ENCODE measurements at places on chromosomes 16 and 17.
A peak's percentile ranks its signal among the peaks of the same experiment; 100 is the strongest.

DNA sequence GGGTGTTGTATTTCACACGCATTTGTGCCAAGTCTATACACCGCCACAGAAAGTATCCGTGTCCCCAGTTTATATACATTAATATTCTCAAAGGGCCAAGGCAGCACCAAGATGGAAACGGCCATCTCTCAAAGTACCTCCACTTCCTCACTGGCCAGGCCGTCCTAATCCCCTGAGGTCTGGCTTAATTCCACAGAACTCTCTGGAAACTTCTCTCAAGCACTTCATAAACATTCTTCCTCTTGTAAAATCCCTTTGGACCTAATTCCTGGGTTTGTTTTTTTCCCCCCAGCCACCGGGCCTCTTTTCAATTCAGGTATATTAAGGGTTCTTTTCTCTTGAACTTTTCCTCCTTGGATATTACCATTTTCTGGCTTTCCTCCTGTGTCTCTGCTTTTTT is 5.1 kb upstream of the ERN1 start:
- no peak for DNase-seq
- no peaks in the 10 kb centered on the region for H3K27me3 ChIP-seq
- no peak overlapping the region for H3K27ac ChIP-seq
- no peaks in the 10 kb centered on the region for H3K36me3 ChIP-seq
- no peak overlapping the region for H3K4me3 ChIP-seq

GRCh38 chr16:71258372-71258771 is 27.9 kb upstream of the HYDIN start:
- H3K27ac ChIP-seq: no peak overlapping the region
- no peaks in the 10 kb centered on the region for H3K27me3 ChIP-seq
- H3K4me1 ChIP-seq: no peaks in the 10 kb centered on the region
- H3K4me3 ChIP-seq: no peak overlapping the region
- no peak for DNase-seq

GRCh38 chr16:56793492-56793891 is 63.6 kb downstream of the NUP93 start:
- DNase-seq: no peak
- H3K4me1 ChIP-seq: no peaks in the 10 kb centered on the region
- H3K36me3 ChIP-seq: no peaks in the 10 kb centered on the region
- H3K27me3 ChIP-seq: no peaks in the 10 kb centered on the region
- H3K27ac ChIP-seq: no peak overlapping the region

- H3K36me3 ChIP-seq: no peaks in the 10 kb centered on the region
- no peaks in the 10 kb centered on the region for H3K27me3 ChIP-seq
- no peak overlapping the region for H3K27ac ChIP-seq
- H3K4me1 ChIP-seq: no peaks in the 10 kb centered on the region
Measured at GRCh38 chr17:15393414-15393813, 52.0 kb upstream of the TEKT3 start.

DNA sequence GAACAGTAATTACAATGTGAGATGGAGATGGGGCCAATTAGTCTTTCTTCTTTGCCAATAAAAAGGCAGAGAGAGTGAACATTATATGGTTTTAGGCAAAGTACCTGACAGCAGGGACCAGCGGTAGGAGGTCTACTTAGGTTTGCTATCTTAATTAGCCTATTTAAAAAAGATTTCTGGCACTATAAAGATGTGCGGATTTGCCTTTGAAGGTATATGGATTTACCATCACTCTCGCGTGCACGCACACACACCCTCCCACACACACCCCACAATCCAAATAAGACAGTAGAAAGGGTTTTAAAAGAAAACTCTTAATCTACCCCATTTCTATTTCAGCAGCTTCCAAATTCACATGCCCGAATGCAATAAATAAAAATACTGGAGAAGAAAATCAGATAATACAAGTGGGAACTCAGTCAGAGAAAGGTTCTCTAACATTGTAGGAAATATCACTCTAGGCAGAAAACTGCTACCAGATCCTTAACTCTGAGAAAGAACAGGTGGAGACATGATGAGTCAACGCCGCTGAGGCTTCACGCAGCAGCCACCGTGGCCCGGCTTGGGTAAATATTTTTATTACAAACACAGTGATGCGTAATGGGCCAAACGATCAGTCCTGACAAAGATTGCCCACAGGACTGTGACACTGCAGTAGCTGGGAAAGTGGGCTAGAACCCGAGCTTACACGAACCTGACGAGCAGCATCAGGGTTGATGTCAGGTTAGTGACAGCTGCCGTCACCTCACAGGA is 66.6 kb upstream of the AXIN2 start:
- no peak overlapping the region for H3K4me3 ChIP-seq
- DNase-seq: no peak
- no peaks in the 10 kb centered on the region for H3K36me3 ChIP-seq
- H3K27ac ChIP-seq: no peak overlapping the region
- H3K27me3 ChIP-seq: no peaks in the 10 kb centered on the region

GRCh38 chr17:73317513-73318426 is 6.0 kb upstream of the CDC42EP4 start:
- no peaks in the 10 kb centered on the region for H3K27me3 ChIP-seq
- no peak for DNase-seq
- H3K27ac ChIP-seq: no peak overlapping the region
- no peak overlapping the region for H3K4me3 ChIP-seq
- no peaks in the 10 kb centered on the region for H3K36me3 ChIP-seq
- H3K4me1 ChIP-seq: peaks cover 15% of the 10 kb centered on the region

GRCh38 chr16:78462288-78463208 is 363.1 kb downstream of the WWOX start:
- H3K27me3 ChIP-seq: no peaks in the 10 kb centered on the region
- no peak overlapping the region for H3K27ac ChIP-seq
- DNase-seq: no peak

DNA sequence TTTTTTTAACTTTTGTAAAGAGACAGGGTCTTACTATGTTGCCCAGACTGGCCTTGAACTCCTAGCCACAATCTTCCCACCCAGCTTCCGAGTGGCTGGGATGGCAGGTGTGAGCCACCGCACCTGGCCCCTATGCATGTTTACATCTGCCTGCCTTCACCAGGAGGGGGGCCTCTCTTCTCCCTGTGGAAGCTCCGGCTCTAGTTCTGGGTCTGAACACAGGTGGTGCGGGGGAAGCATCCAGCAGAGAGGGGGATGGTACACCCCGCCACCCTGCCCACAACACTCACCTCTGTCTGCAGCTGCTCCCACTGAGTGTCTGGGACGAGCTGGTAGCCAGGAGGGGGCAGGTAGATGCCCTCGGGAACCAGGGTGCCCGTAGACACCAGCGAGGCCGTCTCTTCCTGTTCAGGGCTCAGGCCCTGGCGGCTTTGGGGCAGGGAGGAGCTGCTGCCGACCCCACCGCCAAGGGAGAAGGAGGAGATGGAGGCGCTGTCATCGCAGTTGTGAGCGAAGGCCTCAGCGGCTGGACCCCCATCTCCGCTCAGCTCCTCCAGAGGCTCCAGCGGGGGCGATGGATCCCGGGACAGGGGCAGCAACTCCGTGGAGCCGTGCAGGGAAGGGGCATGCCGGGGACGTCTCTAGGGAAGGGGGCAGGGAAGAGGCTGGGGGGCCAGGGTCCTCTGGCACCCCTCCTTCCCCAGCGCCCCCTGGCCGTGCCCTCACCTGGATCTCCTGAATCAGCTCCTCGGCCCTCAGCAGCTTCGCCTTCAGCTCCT is 10.9 kb downstream of the RABEP2 start:
- H3K4me1 ChIP-seq: no peaks in the 10 kb centered on the region
- DNase-seq: no peak
- H3K27me3 ChIP-seq: no peaks in the 10 kb centered on the region

DNA sequence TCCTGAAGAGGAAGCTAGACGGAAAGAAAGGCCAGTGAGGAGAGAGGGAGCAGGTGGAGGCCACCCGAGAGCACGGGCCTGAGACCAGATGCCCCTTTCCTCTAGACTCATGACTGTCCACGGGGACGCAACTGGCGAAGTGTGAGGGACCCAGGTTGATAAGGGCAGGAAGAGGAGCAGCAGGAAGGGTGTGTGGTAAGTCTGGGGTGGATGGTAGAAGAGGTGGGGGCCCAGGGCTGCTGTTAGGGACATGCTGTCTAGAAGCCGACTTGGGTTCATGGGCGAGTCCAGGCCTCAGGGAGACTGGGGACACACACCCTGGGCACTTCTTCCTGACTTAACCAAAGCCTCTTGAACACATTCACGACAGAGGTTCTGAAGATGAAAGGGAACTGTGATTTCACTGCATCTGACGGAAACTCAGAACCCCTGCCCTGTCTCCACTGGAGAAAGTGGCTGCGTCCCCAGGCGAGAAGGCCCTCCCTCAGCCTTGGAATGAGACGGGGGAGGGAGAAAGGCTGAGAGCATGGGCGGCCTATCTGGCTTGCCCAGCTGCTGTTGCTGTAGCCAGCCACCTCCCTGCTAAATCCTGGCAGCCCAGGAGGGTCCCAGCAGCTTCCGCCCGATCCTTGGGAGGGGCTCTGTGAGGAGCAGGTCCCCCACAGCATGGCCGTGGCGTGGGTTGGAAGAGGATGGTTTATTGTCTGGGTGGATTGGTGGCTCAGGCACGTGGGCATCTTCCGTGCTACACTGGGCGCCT is 6.0 kb downstream of the HIC1 start:
- no peak overlapping the region for H3K4me3 ChIP-seq
- peaks cover 24% of the 10 kb centered on the region for H3K36me3 ChIP-seq
- H3K27me3 ChIP-seq: no peaks in the 10 kb centered on the region
- no peaks in the 10 kb centered on the region for H3K4me1 ChIP-seq
- no peak for DNase-seq
- peak overlapping the region; percentile 85 for H3K27ac ChIP-seq

DNA sequence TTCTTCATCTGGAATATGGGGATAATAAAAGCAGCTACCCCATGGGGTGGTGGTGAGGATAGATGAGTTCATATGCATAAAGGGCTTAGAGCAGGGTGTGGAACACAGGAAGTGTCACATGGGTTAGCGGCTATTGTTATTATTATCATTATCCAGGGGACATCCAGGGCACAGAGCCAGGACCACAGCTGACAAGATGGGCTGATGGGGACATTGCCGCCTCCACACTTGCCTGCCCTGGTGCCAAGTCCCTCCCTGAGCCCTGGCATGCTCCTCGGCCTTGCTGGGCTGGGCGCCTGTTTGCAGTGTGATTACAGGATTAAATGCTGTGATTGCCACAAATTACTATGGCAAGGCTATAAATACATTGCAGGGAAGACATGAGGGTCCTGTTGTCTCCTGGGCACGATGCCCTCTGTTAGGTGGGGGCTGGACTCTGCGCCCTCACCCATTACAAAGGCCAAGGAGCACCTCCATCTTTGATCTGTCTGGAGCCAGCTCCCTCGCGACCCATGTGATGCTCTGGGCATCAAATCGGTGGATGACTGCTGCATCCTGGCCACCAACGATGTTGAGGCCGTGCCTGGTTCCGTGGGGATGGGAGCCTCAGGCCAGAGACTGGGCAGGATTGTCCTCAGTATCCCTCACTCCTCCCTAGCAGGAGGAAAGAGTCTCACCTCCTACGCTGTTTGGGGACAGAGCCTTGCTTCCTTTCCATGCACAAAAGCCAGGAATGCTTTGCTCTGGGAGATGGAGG is 43.2 kb downstream of the PIMREG start:
- H3K4me1 ChIP-seq: peaks cover 10% of the 10 kb centered on the region
- no peak for DNase-seq
- H3K4me3 ChIP-seq: no peak overlapping the region
- H3K27ac ChIP-seq: no peak overlapping the region
- no peaks in the 10 kb centered on the region for H3K36me3 ChIP-seq

DNA sequence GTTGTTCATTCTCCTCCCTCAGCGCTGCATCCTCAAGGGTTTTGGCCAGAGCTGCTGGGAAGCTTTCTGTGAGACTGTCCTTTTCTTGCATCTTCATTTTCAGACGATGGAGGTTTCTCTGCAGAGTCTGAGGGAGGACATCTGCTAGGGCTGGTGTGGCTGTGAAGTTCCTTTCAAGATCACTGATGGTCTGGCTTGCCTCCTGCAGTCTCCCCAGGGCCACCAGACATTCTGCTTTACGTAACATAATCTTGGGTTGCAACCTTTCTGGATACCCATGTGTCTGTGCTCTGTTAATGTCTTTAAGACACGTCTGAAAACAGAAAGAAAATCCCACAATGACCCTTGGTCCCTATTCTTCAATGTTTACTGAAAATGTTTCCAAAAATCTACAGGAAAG is 29.0 kb downstream of the SMYD4 start:
- no peak overlapping the region for H3K27ac ChIP-seq
- H3K4me1 ChIP-seq: no peaks in the 10 kb centered on the region
- H3K27me3 ChIP-seq: no peaks in the 10 kb centered on the region
- DNase-seq: no peak
- no peak overlapping the region for H3K4me3 ChIP-seq

DNA sequence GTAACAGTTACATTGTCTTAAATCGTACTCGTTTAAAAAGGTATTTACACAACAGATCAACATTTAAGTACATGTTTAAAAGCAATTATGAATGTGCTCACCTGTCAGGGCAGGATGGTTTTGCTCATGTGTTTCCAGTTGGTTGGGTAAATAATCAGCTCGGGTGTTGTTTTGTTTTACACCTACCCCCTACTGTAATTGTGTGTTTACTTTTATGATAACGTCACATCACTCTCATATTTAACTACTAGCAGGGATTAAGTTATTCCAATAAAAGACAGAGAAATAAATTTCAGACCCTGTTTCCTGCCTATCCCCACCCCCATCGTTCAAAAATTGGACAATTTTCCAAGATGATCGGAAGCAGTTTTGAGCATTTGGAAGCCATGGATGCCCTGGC is 390.2 kb downstream of the SEC14L1 start:
- H3K27me3 ChIP-seq: no peaks in the 10 kb centered on the region
- no peaks in the 10 kb centered on the region for H3K4me1 ChIP-seq
- H3K36me3 ChIP-seq: no peaks in the 10 kb centered on the region
- H3K27ac ChIP-seq: no peak overlapping the region
- DNase-seq: no peak
- H3K4me3 ChIP-seq: no peak overlapping the region

Data from right atrium auricular region (tissue), 2 donors.